CD14-positive monocyte (primary cell): ENCODE measurements at places on chromosomes 6 and 20.

DNA sequence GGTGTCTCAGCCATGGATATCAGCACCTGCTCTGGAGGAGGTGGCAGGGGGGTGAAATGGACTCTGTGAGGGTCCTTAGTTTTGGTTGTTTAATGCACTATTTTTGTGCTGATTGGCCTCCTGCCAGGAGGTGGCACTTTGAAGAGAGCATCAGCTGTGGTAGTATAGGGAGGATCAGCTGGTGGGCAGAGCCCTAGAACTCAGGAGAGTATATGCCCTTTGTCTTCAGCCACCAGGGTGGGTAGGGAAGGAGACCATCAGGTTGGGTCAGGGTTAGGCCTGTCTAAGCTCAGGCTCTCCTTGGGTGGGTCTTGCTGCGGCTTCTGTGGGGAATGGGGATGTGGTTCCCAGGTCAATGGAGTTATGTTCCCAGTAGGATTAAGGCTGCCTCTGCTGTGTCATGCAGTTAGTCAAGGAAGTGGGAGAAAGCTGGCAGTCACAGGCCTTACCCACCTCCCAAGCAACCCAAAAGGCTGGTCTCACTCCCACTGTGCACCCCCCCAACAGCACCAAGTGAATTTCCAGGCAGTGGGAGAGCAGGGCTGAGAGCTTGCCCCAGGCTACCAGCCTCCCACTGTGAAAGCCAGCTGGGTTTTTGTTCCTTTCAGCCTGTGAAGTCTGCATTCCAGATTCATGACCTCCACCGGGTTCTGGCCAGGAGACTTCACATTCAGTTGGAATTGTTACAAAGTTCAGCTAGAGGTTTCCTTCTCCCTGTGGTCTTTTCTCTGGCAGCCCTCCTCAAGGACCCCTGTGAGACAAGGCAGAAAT is 5.7 kb upstream of the OSTM1 start:
- DNase-seq, result no peak

DNA sequence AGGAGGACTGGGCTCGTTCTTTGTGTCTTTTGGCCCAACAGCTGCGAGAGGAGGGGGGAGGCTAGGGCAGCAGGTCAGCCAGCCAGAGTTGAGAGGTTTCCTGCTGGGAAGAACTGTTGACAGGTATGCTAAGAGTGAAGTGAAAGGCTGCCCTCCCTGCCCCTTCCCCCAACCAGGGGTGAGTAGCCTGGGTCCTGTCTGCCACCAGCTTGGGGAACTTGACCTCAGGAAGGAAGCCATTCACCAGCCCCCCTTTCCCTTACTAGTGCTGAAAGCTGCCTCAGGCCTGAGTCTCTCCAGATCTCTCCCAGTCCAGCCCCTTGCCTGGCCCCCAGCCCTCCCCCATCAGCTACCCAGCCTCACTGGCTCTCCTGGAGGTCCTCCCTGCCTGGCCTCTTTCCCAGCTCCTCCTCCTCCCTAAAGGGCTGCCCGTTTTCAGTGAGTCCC is 20.7 kb upstream of the ZNF76 start:
- no peak for DNase-seq

GRCh38 chr6:138239774-138240173 is 21.5 kb upstream of the PBOV1 start:
- DNase-seq, result no peak

GRCh38 chr6:38738261-38738660 is 23.1 kb downstream of the DNAH8 start:
- DNase-seq, result no peak

DNA sequence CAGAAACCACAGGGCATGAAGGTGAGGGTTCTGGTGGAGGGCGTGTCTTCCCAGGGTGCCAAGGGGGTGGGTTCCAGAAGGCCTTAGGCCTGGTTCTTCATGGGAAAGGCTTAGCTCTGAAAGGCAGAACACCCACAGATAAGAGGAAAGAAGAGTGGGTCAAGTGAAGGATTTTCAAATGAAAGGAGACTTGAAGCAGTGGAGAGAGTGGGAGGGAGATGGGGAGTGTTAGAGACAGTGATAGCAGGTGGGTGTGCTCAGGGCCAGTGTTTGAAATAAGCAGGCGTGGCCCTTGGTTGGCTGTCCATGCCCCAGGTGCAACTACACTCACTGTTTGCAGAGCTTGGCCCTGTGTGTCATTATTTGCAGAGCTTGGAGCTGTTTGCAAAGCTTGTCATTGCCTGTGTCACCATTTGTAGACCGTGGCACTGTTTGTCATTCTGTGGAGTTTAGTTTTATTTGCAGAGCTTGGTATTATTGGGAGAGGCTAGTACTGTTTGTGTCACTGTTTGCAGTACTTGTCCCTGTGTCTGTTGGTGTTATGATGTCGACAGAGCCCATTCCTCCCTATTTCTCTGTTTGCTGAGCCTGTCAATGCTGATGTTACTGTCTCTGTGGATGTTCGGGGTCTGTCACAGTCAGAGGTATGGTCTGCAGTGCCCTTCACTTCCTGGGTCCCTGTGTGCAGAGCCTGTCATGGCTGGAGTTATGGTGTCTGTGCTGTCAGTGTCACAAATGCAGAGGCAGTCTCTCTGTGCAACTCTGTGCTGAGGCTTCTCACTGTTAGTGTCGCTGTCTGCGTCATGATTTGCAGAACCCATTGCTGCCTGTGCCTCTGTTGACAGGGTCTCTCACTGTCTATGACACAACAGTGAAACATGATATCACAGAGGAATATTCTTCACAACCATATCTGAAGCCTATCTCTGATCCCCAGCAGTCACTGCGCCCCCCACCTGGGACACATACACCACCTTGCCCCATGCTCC is 127.7 kb upstream of the LRFN2 start:
- no peak for DNase-seq
